ENCODE measurements at places on chromosomes 4 and X.

GRCh38 chr4:149785696-149786431, 29.8 kb downstream of the IQCM start:
- no peak for DNase-seq

DNA sequence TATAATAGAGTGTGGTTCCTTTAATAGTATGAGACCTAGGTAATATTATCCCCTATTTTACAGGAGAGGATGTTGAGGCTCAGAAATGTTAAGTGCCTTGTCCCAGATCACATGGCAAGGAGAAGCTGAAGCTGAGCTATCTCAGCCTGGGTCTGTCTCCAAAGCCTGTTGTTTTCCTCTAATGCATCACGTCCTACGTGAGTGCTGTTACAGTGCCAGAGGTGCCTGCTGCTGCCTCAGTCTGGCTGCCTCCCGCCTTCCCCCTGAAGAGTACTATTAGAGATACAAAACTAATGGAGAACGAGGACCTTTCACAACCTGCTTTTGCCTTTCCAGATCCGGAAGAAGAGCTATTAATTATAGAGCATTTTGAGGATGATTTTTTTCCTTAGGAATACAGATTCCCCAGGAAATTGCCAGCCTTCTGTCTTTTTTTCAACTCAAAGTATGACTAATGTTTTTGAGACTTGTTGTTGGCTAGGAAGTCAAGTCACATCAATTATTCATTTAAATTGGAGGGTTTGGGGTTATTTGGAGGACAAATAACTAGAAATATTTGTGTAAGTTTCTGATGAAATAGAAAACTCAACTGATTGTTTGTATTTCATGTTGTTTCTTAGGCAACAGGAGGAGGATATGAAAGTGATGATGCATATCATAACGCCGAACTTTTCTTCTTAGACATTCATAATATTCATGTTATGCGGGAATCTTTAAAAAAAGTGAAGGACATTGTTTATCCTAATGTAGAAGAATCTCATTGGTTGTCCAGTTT, 43.9 kb upstream of the MTMR1 start:
- DNase-seq, result no peak

- DNase-seq, result no peak
Measured at GRCh38 chr4:123596805-123597204, 200.2 kb downstream of the SPRY1 start.

DNA sequence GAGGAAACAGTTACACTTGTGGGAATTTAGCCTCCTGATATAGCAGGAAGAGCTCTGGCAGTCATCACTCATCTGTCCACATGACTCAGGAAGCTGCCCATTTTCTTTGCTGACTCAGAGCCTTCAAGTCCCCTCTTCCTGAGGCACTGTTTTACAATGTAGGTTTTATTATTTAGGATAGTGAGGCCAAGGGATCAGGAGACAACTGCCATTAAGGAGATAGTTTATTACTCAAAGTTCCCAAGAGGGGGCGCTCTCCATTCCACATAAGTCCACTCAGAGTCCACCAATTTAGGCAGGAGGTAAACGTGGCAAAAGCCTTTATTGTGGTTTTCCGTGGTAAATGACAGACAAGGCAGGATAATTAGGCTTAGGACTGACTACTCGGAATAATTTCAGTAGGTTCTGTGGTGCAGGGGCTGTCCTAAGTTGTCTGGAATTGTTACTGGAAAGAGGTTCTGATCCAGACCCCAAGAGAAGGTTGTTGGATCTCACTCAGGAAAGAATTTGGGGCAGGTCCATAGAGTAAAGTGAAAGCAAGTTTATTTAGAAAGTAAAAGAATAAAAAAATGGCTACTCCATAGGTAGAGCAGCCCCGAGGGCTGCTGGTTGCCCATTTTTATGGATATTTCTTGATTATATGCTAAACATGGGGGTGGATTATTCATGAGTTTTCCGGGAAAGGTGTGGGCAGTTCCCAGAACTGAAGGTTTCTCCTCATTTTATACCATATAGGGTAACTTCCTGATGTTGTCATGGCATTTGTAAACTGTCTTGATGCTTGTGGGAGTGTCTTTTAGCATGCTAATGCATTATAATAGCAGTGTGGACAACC, 96.0 kb upstream of the RAB40AL start:
- DNase-seq, result no peak

DNA sequence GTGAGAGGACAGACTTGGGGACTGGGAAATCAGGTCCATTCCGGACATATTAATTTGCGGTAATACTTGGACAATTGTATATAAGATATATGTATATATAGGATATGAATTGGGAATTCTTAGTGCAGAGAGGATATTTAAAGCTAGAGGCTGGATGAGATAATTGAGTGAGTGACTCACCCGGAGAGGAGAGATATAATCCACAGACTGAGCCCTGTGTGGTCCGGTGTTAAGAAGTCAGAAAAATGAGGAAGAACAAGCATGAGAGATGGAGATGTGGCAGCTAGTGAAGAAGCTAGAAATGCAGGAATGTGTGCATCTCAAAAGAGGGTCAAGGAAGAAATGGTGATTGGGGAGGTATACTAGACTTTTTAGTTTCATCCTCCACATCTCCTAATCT, 336.2 kb downstream of the SLC7A11 start:
- DNase-seq, result no peak

- no peak for DNase-seq
Measured at GRCh38 chr4:3719836-3720235, 46.3 kb upstream of the ADRA2C start.
